ENCODE measurements at places on chromosomes 12 and 14.

GRCh38 chr12:59365133-59365532 lies 230.7 kb upstream of the SLC16A7 start:
- no peak for DNase-seq

DNA sequence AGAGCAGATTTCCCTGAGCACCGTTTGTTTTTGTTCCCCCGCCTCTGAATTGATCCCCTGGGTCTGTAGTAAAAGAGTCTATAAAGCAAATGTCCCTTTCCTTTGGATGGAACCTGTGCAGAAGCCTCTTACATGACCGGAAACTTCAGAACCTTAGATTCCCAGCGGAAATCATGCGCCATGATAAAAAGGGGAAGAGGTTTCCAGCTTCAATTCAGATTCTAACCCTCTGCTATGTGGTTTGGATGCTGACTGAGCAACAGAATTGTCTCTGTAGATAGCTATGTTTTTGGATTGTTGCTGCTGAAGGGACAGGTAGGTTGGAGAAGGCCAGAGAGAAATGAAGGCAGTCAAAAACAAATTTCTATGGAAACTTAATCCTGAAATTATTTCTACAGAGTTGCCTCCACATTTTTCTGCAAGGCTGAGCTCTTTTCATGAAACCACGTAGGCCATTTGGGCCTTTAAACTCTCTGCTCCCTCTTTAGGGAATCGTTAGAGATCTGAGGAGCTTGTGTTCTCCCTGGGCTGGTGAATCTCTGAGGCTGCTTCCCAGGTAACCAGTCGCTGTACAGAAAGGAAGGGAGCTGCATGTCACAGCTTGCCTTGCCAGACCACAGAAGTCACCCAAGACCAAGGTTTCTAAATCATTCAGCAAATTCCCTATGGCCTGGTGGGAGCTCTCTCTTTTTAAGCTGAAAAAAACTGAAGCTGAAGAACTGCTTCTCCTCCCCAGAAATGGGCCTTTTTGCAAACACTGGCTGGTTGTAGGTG lies 28.7 kb upstream of the OR10P1 start:
- DNase-seq = no peak

DNA sequence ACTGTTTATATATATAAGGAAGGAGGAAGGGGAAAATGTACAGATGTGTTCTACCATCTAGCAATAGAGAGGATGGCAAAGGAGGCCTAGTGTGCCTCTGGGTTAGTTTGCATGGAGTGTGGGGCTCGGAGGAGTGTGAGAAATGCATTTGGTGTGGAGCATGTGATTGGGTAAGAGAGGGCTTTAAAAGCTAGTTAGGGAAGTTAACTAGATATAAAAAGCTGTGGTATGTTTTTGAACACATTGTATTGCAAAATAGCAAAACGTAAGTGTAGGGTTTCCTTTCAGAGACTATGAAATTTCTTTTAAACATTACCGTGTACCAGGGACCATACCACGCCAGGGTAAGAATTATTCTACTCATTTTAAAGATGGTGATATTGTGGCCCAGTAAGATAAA lies 53.3 kb upstream of the STXBP6 start:
- no peak for DNase-seq

DNA sequence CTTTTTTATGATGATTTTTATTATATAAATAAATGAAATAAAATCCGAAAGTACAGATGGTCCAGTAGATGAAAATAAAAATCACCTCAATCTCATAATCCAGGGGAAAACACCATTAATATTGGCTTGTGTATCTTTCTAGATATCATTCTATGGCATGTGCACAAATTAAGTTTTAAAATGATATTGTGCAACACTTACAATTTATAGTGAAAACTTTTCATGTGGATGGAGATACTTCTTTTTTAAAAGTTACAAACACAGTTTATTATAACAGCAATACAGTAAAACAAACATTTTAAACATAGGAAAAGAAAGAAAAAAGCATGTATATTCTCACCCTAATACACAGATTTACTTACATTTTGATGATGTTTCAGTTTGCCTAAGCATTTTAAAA lies 98.9 kb upstream of the RMST start:
- no peak for DNase-seq

DNA sequence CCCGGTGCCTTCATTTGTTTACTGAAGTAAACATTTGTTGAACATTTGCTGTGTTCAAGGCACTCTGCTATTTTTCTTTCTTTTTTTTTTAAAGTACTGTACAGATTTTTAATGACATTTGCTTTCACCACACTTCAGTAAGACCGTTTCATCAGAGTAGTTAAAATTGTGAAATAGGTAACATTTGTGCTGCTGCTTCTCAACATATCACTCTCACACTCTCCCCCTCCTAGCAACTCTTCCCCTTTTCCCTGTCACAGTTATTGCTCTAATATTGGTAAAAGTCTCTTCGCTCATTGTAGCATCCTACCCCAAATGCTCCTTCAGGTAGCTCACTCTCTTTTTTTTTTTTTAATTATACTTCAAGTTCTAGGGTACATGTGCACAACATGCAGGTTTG lies 49.6 kb downstream of the SRGAP1 start:
- DNase-seq = no peak

- DNase-seq = no peak
Observed at GRCh38 chr14:97350894-97351731, 553.9 kb downstream of the VRK1 start.

- DNase-seq = no peak
Observed at GRCh38 chr12:49866859-49867569, 24.1 kb upstream of the BCDIN3D start.

- DNase-seq = peak; percentile 44
Observed at GRCh38 chr12:77940011-77940423, 109.3 kb downstream of the NAV3 start.

DNA sequence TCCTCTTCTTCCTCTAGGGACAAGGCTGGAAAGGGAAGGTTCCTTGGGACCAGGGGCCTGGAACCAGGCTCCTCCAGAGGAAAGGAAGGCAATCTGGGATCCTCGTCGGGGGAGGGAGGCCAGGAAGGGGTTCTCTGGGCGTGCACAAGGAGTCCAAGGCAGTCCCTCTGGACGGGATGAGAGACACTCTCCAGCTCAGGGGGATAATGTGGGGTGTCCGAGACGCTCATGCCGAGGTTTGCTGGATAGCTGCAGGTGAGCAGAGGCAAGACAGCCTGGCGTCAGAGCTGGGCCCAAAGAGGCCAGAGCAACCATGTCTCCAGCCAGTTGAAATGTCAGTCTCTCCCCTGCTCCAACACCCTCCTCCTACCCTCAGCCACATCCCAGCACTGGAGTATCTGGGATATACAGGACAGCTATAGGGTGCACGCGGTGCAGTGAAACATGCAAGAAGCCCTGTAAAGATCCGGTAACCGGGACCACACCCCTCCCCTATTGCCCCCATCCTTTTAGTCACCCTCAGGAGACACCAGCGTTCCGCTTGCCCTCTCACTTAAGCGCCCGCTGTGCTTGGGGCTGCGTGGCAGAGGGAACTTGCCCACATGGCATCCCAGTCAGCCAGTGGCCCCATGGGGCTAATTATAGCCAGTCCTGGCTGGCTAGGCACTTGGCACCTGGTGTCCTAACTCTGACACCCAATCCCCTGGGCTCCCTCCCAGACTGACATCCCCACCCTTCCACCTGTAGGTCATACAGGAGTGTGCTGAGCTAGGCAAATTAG lies at the start of gene KLHL33:
TSS of gene KLHL33 (minus strand) at position 585 of the 781 bp plus-strand sequence. CDS start at position 230, 355 bp downstream.
- no peak for DNase-seq

- no peak for DNase-seq
Observed at GRCh38 chr12:81998761-81999378, 239.7 kb upstream of the PPFIA2 start.

GRCh38 chr12:77339610-77340009 lies 274.2 kb upstream of the E2F7 start:
- no peak for DNase-seq

All from smooth muscle cell of the brain vasculature (primary cell).